Pulmonary artery endothelial cell (primary cell): ENCODE measurements at places on chromosomes 1 and 21. TPM values are rescaled to one million over a fixed set of nuclear protein-coding genes. Genes with fewer than 3 reads are reported as not detected.

Gene F3
- 2.0 and 2.1 TPM in 2 replicates for total RNA-seq

Gene KRTAP22-1
- total RNA-seq: not detected in 2 replicates

Gene HES3
- not detected in 2 replicates for total RNA-seq

Gene CSRP1
- total RNA-seq: 461 and 549 TPM in 2 replicates
